Lower lobe of right lung (tissue), 2 donors: ENCODE measurements at places on chromosomes 11 and 22.

DNA sequence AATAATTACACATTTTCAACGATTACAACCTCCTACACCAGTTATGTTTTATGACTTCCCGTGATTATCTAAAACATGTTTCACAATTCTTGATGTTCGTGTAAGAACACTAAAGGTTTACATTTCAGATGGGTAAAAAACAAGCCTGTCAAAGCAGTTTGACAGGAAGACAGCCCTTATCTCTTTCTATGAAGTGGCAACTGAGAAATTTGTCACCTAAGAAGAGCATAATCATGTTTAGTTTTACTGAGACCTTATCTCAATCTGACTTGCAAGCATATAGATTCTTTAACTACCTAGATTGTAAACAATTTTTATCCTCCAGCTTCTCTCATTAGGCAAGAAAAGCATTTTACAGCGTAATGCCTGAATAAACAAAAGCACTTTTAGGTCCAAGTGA is 218.4 kb upstream of the ZBED5 start:
- DNase-seq, result no peak

DNA sequence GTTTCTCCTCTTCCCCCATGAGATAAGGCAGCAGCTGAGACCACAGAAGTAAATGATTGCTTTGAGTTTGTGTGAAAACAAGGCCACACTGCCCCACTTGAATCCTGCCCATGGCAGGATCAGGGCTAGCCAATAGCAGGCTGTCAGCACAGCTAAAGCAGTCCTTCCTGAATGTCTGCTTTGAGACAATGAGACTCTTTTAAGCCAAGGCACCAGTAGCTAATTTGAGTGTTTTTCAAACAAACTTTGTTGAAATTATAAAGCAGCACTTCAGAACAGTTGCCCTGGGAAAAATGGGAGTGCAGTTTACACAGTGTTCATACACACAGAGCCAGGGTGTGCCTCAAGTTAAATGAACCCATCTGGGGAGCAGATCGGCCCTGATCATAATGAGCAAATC is 103.5 kb upstream of the OR5AK2 start:
- DNase-seq, result peak; percentile 63

DNA sequence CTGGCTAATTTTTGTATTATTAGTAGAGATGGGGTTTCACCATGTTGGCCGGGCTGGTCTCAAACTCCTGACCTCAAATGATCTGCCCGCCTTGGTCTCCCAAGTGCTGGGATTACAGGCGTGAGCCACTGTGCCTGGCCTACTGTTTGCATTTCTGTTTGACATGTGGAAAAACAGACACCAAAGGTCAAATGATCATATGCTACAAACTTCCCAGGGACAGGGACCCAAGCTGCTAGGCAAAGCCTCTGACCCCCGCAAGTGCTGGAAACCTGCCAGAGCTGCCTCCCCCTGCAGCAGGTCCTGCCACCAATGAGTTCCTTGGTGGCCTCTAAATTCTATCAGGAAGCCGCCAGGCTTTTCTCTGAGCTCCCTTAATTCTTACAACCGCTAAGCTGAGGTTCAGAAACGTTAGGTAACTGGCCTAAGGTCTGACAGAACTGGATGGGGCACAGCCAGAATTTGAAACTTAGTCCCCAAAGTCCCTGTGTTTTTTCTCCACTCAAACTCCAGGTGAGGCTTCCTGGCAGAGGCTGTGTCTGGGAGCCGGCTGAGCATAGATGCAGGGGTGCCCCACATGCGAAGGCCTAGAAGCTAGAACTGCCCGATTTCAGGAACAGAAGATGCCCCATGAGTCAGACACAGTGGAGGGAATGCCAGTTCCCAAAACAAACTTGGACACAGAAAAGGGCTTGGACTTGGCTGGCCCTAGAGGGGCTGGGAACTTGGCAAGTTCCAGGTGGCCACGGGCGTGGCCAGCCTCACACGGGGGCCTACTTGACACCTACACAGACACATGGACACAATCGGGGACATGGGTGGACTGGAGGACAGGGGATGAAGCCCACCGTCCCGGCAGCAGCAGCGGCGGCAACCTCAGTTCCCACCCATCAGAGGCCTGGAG is 7.4 kb downstream of the CSNK1E start:
- DNase-seq, result no peak

DNA sequence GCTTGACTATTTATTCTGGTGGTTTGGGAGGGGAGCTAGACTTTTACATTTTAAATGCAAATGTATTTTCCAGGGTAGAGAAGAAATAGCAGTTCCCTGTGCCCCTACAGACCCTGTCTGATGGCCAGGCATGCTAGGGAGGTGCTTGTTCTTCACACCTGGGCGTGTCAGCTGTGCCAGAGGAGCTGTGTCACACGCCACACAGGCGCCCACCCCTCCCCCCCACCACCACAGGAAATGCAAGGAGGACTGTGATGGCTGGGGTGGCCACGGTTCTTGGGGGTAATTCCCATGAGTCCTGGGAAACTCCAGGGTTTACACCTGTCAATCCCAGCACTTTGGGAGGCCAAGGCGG is 82.2 kb downstream of the FLI1 start:
- DNase-seq, result no peak

DNA sequence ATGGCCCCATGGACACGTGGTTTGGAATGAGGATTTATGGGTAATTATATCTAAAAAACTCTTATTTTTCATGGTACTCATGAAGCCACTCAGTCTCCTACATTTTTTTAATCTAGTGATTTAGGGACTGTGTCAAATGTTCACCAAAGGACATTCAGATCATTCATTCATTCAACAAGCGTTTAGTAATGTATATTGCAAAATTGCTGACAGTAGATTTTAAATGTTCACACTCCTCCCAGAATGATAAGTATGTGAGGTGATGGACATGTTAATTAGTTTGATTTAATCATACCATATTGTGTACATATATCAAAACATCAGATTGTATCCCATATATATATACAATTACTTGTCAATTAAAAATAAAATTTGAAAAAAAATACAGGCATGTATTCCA is 40.8 kb upstream of the E2F8 start:
- no peak for DNase-seq

DNA sequence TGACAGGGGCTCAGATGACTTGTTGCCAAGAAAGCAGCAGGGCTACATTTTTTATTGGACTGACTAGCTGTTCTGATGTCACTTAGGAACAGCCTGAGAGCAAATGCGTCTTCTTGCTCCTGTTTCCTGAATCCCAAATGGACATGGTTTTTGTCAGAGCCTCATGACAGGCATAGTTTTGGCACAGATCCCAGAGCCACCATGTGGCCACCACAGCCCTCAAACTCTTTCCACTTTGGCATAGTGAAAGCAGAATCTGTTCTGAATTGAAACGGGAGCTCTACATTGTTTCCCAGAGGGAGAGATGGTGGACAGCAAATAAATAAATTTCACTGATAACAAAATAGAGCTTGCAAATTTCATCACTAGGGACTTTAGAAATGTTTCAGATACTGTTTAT is 222.2 kb downstream of the C11orf87 start:
- no peak for DNase-seq

DNA sequence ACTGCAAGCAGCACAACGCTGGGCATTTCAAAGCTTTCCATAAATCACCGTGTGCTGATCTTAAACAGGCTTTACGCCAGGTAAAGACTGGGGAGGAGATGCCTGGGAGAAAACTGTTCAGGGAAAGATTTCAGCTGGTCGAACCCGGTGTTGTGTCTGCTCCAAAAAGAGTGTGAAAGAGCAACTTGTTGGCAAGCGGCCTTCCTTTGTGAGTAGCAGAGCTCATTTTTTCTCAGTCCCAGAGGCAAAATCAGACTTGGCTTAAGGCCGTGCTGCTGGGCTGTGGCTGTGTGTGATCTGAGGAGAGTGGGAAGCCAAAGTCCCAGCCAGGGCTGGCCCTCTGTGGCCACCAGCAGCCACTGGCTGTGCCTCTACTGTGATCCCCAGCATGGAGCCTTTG is 75.7 kb upstream of the E2F8 start:
- DNase-seq, result no peak

DNA sequence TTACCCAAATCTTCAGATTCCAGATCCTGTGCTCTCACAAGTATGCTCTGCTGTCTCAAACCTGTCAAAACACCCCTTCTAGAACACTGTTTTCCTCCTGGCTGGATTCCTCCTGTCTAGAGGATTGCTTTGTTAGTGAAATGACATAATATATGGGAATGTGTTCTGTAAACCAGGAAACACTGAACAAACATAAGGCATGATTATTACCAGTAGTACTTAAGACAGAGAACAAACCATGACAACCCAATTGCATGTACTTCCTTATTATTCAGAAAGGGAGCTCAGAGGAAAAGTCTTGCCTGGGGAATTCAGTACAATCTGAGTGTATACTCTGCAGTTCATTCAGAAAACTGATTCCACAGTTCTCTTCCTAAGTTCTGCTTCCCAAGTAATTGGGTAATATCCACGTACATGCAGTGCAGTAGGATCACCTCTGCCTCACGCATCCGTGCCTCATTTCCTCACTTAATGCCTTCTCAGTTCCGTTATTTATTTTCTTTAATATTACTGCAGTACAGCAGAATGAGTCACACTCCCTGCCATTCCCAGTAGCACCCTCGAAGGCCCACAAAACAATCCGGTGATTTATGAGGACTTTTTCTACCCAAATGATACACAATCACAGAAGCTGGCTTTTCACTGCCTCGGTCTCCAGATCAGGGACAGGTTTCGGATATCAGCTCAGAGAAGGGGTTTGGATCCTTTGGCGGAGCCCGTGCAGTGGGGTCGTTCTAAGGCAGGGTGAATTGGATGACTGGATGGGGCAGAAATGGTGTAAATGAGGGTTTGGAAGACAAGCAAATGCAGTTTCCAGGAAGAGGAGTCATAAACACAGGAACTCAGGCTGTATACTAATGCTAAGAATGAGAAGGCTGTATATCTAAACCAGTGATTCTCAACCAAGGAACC is 896.9 kb downstream of the KCNA4 start:
- no peak for DNase-seq

DNA sequence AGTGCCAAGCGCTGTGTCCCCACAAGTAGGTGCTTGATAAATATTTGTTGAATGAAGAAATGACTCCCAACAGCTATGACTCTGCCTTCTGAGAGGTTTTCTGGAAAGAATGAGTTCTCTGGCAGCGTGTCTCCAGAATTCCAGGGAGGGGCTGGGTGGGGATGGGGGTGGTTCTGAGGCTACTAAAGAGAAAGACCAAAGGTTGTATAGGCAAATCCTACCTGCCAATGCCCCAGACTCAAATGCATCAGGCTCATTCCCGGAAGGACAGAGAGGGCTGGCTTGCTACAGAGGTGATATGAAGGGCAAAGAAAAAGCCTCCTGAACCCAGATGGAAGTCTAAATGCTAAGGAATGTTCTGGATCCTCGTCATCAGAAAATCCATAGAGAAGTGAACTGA is 1.9 kb downstream of the DUSP18 start:
- DNase-seq, result no peak

- DNase-seq, result no peak
Observed at GRCh38 chr11:108223348-108224149, 682 bp downstream of the ATM start.

- DNase-seq, result no peak
Observed at GRCh38 chr22:22870577-22871404, 16.8 kb upstream of the IGLL5 start.

- no peak for DNase-seq
Observed at GRCh38 chr11:127461241-127462064, 460.9 kb upstream of the KIRREL3 start.

DNA sequence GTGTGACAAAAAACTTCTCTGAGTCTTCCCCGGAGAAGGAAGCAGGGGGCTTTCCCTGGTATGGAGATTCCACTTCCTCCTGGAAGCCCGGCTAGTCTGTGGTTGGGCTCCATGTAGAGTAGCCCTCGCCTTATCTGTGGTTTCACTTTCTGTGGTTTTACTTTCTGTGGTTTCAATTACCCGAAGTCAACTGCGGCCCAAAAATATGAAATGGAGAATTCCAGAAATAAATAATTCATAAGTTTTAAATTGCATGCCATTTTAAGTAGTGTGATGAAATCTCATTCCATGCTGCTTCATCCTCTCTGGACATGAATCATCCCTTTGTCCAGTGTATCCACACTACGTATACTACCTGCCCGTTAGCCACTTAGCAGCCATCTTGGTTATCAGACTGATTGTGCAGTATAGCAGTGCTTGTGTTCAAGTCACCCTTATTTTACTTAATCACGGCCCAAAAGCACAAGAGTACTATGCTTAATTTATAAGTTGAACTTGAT is 275.0 kb upstream of the SESN3 start:
- no peak for DNase-seq

- no peak for DNase-seq
Observed at GRCh38 chr11:100929377-100929776, 200.2 kb downstream of the PGR start.

DNA sequence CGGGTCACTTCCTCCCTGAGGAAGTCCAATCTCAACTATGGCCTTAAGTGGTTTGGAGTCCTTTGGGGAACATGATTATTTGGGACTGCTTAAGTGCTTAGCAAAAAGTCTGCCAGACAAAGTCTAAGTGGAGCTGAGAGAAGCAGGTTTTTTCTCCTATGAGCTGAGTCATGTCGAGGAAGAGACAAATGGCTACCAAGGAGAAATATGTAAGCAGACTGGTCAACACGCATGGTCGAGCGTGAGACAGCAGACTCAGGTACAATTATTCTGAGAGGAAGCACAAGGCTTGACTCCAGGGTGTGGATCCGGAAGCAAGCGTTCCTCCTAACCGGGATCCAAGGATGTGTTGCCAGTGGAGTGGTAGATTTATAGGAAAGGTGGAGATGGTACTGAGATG is 30.6 kb downstream of the UBASH3B start:
- DNase-seq, result no peak

GRCh38 chr11:1934335-1935155 is 12.6 kb upstream of the MRPL23 start:
- DNase-seq, result peak; percentile 36

GRCh38 chr11:2663915-2664314 is 35.9 kb downstream of the KCNQ1OT1 start:
- no peak for DNase-seq

DNA sequence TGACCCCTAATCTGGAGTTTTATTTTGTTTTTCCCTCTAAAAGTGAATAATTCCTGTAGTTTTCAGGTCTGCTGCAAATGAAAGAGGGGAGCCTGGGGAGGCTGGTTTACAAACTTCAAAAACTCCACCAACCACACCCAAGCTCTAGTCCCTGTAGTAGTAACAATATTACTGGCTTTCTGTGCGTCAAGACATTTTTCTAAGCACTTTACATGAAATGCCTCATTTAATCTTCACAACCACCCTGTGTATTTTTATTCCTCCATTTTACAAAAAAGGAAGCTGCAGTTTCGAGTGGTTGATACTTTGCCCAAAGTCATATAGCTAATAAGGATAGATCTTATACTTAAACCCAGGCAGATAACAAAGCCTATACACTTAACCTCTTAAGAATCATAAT is 23.5 kb downstream of the CTNND1 start:
- no peak for DNase-seq

GRCh38 chr11:95375451-95375850 is 144.4 kb upstream of the SESN3 start:
- no peak for DNase-seq

DNA sequence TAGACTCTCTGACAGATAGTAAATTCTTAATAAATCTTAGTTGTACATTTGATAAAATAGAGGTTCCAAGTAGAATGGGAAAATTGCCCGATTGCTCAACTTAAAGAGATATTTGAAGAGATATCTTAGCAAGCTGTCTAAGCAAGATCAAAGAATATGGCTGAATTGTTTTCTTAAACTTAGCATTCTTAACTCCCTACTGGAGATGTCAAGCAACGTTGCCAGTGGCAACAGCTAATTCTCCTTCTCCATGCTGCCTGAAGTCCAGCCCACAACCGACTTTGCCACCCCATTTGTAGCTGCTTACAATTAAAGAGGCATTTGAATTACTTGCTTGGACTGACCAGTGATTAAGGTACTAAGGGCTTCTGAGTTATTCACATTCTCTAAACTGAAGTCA is 94.4 kb downstream of the FAM181B start:
- no peak for DNase-seq
